Fibroblast of lung (primary cell): ENCODE measurements at places on chromosomes 5 and 9. TPM values are rescaled to one million over a fixed set of nuclear protein-coding genes. Genes with fewer than 3 reads are reported as not detected.

GRCh38 chr9:120770931-120771330 lies 22.3 kb downstream of the FBXW2 start:
- no peak for DNase-seq

The ADAMTS16 gene
- 0.06 and 0.40 TPM in 2 replicates for polyA plus RNA-seq

DNA sequence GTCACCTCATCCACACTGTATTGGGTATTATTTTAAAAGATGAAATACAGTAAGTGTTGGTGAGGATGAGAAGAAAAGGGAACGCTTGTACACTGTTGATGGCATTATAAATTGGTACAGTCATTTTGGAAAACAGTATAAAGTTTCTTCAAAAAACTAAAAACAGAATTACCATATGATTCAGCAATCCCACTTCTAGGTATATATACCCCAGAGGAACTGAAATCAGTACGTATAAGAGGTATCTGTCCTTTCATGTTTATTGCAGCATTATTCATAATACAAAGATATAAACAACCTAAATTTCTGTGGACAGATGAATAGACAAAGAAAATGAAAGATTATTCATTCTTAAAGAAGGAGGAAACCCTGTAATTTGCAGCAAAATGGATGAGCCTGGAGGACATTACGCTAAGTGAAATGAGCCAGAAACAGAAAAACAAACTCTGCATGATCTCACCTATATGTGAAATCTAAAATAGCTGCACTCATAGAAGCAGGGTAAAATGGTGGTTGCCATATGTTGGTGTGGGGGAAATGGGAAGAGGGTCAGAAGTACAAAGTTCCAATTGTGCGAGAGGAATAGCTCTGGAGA lies 191.6 kb downstream of the TRIM36 start:
- no peak for DNase-seq

DNA sequence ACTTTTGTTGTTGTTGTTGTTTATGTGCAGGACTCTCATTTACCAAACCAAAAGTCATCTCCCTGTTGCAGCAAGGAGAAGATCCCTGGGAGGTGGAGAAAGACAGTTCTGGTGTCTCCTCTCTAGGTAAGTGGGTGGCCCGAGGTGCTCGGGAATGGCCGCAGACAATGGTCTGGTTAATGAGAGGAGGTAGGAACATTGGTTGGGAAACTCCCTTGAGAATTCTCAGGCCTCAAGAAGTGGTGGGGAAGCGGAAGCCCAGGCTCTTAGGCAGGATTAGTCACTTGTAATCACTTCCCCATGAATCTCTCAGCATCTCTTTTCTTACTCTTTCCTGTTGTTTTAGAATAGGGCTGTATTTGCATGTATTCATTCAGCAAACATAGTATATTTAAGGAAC lies 7.2 kb downstream of the ZNF354B start:
- no peak for DNase-seq

The OCLN gene
- 2.7 and 3.1 TPM in 2 replicates for polyA plus RNA-seq

The PCDHA11 gene
- 0.15 TPM in 1 of 2 replicates, not detected in the other for polyA plus RNA-seq

DNA sequence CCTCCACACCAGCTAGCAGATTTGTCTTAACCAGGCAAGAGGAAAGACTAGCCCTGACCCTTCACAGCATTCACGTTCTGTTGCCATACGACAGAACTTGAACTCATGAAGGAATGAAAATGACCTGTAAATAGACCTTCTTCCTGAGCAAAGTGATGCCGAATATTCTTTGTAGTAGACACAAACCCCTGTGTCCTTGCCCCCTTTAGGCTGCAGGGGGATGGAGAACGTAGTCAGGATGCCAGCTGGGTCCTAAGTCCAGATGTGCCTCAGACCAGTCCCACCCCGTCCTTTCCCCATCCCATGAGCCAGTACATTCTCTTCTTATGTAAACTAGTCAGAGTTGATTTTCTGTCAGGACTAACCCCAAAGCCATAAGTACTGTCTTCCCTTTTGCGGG lies 104.2 kb upstream of the SAP30L start:
- DNase-seq: no peak

DNA sequence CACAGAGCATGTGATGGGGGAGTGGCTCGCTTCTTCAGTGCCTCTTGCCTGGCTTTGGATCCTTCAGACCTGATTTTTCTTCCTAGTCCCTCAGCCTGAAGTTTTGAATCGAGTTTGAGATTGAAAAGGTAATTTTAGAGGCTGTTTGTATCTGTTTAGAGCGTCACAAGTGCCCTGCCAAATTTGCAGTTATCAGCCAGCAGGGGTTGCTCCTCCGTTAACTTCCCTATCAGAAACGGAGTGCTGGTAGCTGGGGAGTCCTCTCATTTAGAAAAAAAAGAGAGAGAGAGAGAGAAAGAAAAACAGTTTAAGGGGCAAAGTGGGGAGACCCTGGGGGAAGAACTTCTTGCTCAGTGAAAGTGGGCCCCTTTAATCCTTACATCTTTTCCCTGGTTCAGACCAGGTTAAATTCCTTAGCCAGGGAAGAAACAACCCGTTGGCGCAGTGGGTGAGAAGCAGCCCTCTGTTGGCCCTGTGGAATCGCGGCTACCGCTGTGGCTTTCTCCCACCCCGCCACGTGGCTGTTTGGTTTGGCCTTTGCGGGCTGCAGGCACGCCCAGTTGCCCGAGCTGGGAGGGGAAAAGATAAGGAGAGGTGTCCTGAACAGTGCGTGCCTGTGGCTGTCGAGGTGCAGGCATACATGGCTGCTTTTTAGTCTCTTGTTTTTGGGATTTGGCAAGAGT lies 576.7 kb upstream of the ACO1 start:
- no peak for DNase-seq

- DNase-seq: no peak
Measured at GRCh38 chr5:26881901-26882300, 156.5 kb downstream of the CDH9 start.

DNA sequence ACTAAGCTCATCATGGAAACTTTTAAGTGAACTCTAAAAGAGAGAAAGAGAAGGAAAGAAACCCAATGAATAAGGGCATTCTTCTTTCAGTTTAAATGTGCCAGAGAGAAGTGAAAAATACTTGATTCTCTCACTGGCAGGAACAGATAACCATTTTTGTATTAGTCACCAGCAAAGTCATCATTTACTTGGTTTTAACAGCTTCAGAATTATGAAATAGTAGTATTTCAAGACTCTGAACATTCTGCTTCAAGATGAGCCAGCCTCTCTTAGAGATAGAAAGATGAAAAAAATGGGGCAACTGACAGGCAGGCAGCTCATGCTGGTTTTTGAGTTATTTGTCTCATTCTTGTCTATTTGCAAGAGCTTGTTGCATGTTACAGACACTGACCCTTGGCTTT lies 103.5 kb downstream of the GCNT1 start:
- DNase-seq: peak; percentile 67

- DNase-seq: no peak
Measured at GRCh38 chr5:136619556-136619955, 254.2 kb upstream of the TRPC7 start.

GRCh38 chr9:6931913-6932312 lies 174.1 kb downstream of the KDM4C start:
- DNase-seq: peak; percentile 66

The LAMC3 gene
- 0.02 and 1.4 TPM in 2 replicates for polyA plus RNA-seq

The OR1J2 gene
- 0.19 and 0.23 TPM in 2 replicates for polyA plus RNA-seq

DNA sequence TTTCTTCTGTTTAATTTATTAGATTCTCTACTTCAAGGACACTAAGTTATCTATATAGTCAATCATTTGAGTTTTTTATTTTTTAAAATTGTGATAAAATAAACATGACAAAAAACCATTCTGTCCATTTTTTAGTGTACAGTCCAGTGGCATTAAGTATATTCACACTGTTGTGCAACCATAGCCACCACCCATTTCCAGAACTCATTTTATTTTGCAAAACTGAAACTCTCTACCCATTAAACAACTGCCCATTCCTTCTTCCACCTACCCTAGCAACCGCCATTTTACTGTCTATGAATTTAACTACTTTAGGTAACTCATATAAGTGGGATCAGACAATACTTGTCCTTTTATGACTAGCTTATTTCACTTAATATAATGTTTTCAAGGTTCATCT lies 275.6 kb downstream of the SH3GL2 start:
- DNase-seq: no peak

DNA sequence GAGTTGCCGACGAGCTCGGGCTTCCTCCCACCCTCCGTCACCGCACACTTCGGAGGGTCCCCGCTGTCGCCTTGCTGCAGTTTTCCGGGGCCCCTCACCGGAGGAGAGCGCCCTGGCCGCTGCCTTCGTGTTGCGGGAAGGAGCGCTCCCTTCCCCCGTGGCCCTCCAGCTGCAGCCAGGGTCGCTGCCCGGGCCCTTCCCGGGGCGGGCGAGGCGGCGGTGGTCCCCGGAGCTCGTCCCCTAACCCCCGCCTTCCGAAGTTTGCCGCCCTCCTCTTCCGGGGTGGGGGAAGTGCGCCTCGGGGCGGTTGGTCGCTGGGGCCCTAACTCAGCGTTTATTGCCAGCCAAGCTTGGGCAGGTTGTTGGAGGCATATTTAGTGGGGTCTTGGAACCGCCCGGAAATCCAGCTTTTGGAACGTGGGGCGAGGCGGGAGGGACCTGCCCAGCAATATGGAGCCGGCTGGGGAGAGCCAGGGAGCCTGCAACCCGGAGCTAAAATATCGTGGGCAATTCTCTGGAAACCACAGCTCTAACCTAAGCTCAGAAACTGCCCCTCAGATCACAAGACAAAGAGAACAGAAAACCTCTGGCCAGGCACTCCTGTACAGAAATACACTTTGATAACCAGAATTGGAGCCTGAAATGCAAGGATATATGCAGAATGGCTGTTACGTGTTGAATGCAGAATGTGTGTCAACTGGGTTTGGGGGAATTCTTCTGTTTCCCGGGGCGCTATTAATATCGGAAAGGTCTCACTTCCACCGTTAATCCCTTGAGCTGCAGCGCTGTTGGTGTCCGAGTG lies 890 bp downstream of the PIK3R1 start:
- peak; percentile 37 for DNase-seq

The GABRG2 gene
- polyA plus RNA-seq: not detected in 2 replicates

DNA sequence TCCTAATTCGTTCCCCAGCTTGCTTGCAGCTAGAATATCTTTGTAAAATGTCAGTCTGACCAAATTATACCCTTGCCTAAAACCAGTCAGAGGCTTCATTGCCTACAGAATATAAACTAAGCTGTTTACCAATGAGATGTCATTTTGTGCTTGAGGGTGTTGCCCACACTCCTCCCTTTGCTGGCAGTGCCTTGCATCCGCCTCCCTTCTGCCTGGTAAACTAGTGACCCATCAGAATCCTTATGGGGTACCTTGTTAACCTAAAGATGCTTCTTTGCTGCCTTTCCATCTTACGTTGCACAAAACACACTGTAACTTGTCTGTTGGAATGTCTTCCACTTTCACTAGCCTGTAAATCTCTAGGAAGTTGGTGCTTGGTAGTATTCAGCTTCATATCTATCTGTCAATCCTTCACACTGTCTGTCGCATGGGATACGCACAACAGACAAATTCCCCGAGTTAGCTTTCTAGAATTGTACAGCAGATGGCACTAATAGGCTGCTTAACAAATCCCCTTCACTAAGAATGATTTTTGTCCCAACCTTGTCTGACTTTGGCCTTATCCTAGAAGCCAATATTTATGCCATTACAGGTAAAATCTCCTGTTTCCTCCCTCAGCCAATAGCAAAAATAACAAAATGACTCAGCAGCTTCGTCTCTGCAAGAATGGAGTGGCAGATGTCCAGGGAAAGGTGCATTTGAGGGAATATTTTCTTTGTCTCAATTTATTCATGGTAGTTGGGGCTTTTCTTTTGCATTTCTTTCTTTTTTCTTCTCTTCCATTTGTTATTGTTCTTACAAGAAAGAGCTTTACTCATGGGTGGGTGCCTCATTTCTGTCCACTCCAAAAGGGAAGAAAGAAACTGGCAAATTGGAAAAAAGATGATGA lies 3.0 kb downstream of the NUDT2 start:
- peak; percentile 39 for DNase-seq

DNA sequence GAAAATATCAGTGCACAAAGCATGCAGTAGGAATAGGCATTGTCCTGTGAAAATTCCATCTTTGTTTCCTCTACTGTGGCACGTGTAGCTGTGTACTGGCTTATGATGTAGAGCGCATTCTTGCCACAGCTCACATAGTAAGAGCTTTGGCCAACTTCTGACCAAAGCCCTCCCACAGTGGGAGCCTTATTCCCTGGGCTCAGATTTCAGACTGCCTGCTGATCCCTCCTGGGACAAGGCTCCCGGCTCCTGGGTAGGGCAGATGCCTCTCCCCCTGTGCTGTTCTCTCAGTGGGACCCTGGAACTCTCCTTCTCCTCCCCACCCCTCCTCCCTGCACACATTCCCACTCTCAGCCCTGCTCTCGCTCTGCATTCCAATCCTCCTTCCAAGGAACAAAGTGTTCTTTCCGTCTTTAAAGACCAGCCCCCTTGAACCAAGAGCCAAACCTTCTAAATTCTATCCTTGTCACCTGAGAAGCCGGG lies 17.5 kb downstream of the LCP2 start:
- no peak for DNase-seq

The BRIX1 gene
- polyA plus RNA-seq: 42.3 and 84.2 TPM in 2 replicates

The MACIR gene
- 5.5 and 7.3 TPM in 2 replicates for polyA plus RNA-seq

The ZDHHC11 gene
- 0.23 and 0.25 TPM in 2 replicates for polyA plus RNA-seq
